ENCODE measurements at places on chromosomes 12 and 14.
A peak's percentile ranks its signal among the peaks of the same experiment; 100 is the strongest.

DNA sequence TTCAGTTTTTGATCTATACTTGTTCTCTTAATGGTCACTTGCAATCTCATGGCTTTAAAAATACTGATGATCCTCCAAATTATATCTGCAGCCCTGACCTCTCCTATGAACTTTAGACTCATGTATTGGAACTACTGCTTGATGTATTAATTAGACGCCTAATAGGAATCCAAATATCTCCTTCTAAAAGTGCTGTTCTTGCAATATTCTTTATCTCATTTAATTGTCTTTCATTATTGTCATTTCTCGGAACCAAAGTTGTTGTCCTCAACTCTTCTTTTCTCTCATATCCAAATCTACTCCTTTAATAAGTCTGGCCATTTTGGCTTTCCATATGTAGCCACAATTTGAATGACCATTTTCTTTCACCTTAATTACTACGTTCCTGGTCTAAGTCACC is 907.6 kb upstream of the SEL1L start:
- DNase-seq, result no peak

DNA sequence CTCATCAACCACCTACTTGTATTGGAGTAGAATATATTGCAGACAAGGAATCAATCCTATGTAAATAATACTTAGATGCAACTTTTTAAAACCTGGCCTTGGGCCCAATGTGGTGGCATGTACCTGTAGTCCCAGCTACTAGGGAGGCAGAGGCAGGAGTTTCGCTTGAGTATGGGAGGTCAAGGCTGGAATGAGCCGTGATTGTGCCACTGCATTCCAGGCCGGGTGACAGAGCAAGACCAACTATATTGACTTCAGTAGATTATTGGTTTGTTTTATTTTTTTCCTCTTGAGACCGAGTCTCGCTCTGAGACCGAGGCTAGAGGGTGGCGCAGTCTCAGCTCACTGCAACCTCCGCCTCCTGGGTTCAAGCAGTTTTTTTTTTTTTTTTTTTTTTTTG is 3.6 kb downstream of the LARP4 start:
- no peak for DNase-seq

- no peak for DNase-seq
Measured at GRCh38 chr14:81805785-81806184, 272.1 kb upstream of the SEL1L start.

GRCh38 chr12:15592934-15593333 is 196.3 kb downstream of the EPS8 start:
- DNase-seq, result no peak

DNA sequence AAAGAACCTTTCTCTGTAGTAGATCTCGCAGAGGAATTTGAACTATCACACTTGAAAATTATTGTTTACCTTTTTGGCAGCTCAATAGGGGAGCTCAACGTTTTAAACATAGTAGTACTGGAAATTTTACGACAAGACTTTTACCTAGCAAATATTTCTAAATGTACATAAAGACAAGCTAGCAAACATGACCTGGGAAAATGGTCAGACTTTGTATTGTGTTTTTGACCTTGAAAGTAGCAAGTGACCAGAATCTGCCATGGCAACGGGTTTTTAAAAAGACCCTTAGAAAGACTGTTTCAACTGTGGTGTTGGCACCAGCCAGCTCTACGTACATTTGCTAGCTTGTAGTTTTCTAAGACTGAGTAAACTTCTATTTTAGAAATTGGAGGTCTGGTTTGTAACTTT is 20.2 kb upstream of the A2M start:
- no peak for DNase-seq

DNA sequence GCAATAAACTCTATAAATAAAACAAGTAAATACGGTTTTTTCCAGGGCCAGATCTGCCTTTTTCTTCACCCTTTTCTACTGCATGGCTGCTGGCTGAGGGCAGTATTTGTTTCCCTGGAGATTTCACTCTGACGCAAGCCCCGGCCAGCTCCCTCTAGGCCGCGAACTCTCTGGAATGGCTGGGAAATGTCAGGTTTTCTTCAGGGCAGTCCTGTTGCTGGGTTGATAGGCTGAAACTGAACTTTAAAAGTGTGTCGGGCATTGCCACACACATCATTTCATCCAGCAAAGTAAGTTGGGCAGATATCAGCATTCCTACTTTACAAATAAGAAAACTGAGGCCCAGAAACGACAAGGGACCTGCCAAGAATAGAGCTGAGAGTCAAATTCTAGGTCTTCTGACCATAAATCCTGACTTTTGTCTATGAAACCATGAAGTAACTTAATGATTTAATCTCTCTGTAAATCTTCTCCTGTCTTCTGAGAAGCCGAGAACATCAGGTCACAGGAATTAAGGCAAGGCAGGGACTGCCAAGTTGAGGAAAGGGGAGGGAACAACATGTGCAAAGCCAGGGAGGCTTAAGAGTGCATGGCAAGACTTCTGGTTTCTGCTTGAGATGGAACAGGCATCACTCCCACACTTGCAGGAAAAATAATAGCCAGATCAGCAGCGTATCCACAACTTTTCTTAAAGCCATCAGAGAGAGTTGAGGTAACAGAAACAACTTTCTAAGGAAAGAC is 205.0 kb upstream of the CCDC196 start:
- no peak for DNase-seq

DNA sequence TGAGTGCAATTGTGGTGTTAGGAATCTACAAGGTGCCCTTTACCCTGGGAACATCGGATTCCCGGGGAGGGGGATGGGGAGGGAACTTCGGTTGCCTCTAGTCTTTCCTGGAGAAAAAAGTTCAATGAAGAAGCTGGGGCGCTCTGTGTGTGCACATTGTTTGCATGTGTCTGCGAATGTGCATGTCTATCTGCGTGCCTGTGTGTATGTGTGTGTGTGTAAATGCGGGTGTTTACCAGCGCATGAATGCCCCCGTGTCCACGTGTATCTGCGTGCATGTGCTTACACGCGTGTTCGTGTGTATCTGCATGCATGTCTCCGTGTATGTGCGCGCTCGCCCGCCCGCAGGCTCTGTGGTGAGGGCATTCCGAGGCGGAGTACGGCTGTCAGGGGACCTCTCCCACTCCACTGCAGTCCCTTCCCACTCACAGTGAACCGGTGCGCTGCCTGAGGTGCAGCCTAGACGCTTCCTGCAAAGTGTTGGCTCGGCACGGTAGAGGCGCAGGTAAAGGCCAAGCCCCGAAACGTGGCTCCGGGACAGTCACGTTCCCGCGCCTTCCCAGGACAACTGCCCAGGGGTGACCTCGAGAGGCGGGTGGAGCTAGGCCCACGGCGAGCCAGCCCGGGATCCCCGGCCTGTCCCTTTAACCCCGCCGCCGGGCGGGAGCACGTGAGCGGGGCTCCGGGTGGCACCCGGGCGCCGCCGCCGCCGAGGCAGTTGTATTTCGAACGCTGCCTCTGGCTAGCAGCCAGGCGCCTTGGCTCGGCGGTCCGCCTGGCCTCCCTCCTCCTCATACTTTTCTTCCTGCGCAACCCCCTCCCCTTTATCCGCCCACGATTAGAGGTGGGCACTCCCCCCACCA is 539 bp upstream of the HMGA2 start:
- no peak for DNase-seq

GRCh38 chr14:34398024-34398423 is 64.0 kb downstream of the SPTSSA start:
- DNase-seq, result no peak

DNA sequence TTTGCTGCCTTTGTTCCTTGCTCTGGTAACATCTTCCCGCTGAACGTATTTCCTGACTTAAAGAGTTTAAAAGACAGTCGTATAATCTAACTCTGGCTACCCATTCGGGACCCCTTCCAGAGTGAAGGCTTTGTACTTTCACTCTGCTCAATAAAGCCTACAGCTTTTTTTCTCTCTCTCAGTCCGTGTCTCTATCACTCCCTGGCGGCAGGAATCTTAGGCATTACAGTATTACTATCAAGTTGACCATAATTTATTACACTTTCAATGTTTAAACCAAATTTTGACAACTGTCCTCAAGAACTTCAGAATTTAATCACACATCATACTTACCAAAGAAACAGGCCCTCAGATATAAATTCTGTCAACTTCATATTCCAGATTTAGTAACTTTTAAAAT is 967.9 kb downstream of the FSCB start:
- DNase-seq, result no peak

DNA sequence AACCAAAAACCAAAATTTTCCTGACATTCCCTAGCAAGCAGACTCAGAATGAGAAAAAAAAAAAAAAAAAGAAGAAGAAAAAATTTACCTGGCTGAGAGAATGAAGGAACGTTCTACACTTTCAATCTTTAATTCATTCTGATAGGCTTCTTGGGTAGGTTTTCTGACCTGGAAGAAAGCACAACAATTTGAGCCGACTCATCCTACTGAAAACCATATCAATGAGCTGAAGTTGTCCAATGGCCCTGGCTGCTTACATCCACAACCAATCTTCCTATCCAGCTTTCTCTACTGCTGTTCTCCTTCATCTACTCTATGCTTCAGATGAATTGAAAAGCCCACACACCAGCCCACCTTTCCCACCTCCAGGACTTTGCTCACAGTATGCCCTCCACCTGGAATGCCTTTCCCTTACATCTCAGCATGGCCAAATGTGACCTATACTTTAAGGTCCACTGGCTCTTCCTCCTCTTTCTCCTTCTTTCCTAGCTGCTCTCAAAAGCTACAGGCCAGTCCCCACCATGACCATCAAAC is 31.6 kb upstream of the NR2C1 start:
- DNase-seq, result no peak

GRCh38 chr14:94180655-94181271 is 6.6 kb downstream of the PPP4R4 start:
- DNase-seq, result no peak

- DNase-seq, result no peak
Measured at GRCh38 chr14:94787092-94787491, 17.2 kb upstream of the GSC start.

GRCh38 chr14:93643127-93643526 is 145.2 kb downstream of the PRIMA1 start:
- DNase-seq, result no peak

DNA sequence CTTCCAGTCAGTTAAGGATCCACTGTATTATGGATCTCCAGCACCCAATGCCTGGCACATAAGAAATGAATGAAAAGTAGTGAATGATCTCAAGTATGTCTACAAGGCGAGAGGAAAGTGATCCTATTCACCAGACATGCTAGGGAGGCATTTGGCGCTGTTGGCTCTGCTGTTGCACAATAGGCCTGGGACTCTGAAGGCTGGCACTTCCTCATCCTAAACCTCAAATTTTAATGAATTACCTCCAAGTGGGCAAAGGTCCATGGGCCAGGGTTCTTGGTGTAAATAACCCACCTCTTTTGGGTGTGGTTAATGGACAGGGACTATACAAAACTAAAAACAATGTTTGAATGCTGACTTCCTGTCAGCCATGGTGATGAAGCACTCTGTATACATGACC is 173.4 kb upstream of the PZP start:
- no peak for DNase-seq

DNA sequence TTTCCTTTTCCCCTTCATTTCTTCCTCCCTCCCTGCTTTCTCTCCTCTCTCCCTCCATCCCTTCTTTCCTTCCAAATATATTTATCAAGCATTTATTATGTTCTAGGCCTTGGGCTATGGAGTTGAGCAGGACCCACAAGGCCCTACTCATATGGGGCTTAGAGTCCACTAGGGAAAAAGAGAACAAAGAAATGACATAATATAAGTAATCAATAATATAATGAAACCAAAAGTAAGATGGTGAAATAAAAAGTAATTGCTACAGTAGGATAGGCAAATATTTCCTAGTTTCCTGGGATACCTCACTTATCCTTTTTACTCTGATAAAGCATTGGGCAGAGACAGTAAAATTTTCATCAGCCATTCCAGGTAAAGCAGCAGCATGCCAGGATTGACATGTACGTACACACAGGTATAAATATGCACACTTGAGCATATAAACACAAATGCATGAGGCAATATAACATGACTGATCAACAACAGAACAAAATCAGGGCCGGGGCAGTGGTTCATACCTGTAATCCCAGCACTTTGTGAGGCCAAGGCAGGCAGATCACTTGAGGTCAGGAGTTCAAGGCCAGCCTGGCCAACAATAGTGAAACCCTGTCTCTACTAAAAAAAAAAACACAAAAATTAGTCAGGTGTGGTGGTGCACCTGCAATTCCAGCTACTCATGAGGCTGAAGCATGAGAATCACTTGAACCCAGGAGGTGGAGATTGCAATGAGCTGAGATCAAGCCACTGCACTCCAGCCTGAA is 35.5 kb upstream of the CSRP2 start:
- DNase-seq, result no peak

- no peak for DNase-seq
Measured at GRCh38 chr12:77968571-77968970, 137.9 kb downstream of the NAV3 start.

DNA sequence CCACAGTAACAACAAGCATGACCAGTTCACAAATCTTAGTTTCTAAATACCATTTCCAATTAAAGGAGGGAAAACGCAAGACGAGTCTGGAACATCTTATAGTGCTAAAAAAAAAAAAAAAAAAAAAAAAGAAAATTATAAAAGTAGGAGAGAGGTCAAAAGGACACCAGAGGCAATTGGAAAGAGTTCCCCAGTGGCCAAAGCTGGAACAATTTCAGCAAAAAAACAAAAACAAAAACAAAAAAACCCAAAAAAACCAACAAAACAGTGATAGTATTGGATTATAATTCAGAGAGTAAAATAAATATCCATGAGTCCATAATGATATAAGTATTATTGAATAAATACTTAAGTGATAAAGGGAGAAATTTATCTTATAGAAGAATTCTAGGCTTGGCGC is 10.3 kb upstream of the NAP1L1 start:
- DNase-seq, result no peak

- DNase-seq, result peak; percentile 26
Measured at GRCh38 chr14:79369359-79370332, 841.7 kb downstream of the DIO2 start.

GRCh38 chr12:50961708-50962107 is 9.4 kb downstream of the HIGD1C start:
- no peak for DNase-seq

GRCh38 chr14:86987966-86988365 is 1005.0 kb downstream of the GALC start:
- no peak for DNase-seq
